Stomach (tissue), 19 donors: ENCODE measurements at places on chromosomes 11 and 22. TPM values are rescaled to one million over a fixed set of nuclear protein-coding genes. Genes with fewer than 3 reads are reported as not detected.

DNA sequence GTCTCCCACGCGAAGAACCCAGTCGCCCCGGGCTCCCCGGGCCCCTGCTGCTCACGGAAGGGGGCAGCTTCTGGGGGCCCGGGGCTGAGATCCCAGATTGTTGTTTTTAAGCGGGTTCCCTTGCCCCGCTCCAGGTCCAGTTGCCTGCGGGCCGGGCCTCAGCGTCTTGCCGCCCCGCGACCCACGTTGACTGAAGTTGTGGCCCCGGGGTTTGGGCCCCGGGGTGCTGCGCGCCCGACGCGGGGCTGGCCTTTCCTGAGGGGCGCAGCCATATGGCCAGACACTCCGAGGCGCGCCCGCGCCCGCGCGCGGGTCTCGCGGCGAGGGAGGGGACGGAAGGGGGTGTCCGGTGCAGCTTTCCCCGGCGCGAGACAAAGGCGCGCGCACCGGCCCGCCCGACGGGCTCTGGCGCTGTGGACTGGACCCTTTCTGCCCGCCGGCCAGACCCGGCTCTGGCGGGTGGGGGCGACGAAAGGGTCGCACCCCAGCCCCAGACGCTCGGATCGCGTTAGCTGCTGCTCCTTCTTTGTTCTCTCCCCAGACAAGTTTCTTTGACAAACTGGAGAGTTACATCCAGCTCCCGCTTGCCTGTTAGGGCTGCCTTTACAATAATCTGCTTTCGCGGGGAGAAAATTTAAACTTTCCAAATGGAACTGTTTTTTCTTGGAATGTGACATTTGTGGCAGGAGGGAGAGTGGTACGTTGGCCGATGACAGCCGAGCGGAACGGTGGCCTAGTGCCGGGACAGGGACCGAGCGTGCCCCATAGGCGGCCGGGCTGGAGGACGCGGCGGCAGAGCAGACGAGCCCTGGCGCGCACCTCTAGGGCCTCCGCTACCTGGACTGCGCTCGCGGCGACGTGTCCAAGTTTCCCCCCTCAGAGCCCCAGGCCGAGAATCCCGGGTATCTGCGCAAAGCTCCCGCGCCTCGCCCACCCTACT is 716 bp downstream of the AMOTL1 start:
- H3K36me3 ChIP-seq, result no peaks in the 10 kb centered on the region
- H3K4me1 ChIP-seq, result peaks cover 52% of the 10 kb centered on the region
- peak overlapping the region; percentile 95 for H3K27ac ChIP-seq
- H3K27me3 ChIP-seq, result no peaks in the 10 kb centered on the region
- H3K4me3 ChIP-seq, result peak overlapping the region; percentile 88
- peak; percentile 37 for DNase-seq

- H3K36me3 ChIP-seq, result no peaks in the 10 kb centered on the region
- DNase-seq, result no peak
- H3K27me3 ChIP-seq, result no peaks in the 10 kb centered on the region
- no peaks in the 10 kb centered on the region for H3K4me1 ChIP-seq
Measured at GRCh38 chr11:85171648-85172257, 455.4 kb downstream of the DLG2 start.

GRCh38 chr22:27113211-27113635 is 455.8 kb downstream of the MIAT start:
- H3K27ac ChIP-seq, result peak overlapping the region; percentile 47
- H3K4me1 ChIP-seq, result peaks cover 64% of the 10 kb centered on the region
- peak; percentile 54 for DNase-seq
- H3K36me3 ChIP-seq, result no peaks in the 10 kb centered on the region
- no peak overlapping the region for H3K4me3 ChIP-seq
- no peaks in the 10 kb centered on the region for H3K27me3 ChIP-seq

DNA sequence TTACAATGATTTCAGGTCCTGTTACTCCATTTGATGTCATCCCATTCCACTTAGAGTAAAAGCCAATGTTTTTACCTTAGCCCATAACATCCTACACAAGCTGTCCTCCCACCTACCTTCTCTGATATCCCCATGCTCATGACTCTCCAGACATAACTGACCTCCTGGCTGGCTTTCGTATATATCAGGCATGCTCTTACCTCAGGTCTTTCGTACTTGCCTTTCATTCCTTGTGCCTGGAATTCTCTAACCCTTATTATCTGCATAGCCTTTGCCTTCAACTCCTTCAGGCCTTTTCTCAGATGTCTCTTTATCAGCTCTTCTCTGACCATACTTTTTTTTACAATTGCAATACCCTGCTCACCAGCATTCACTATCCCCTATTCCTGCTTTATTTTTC is 10.3 kb upstream of the CYB5R2 start:
- no peak overlapping the region for H3K27ac ChIP-seq
- no peaks in the 10 kb centered on the region for H3K4me1 ChIP-seq
- no peak for DNase-seq
- H3K27me3 ChIP-seq, result no peaks in the 10 kb centered on the region

GRCh38 chr11:86555401-86555800 is 117.0 kb downstream of the ME3 start:
- DNase-seq, result no peak
- H3K27ac ChIP-seq, result no peak overlapping the region
- H3K36me3 ChIP-seq, result no peaks in the 10 kb centered on the region
- H3K27me3 ChIP-seq, result no peaks in the 10 kb centered on the region

DNA sequence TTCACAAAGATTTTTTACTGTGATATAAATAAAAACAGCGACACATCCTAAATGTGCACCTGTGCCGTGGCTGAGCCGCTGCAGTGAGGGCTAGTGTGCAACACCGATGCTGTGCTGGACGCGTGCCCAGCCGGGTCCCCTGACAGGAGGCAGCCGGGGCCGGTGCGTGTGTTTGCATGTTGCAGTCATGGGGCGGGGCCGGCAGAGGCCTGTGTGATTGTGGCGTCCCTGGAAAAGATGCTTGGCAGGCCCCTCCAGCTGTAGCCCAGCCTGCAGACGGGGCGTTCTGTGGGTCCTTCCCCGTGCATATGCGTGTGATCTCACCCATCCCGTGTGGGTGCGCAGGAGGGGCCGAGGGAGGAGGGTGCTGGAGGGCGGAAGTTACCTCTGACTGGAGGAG is 30.6 kb downstream of the MUC6 start:
- H3K4me3 ChIP-seq, result no peak overlapping the region
- H3K4me1 ChIP-seq, result no peaks in the 10 kb centered on the region
- peak; percentile 74 for DNase-seq
- H3K27ac ChIP-seq, result no peak overlapping the region
- H3K36me3 ChIP-seq, result peaks cover 61% of the 10 kb centered on the region
- H3K27me3 ChIP-seq, result no peaks in the 10 kb centered on the region

DNA sequence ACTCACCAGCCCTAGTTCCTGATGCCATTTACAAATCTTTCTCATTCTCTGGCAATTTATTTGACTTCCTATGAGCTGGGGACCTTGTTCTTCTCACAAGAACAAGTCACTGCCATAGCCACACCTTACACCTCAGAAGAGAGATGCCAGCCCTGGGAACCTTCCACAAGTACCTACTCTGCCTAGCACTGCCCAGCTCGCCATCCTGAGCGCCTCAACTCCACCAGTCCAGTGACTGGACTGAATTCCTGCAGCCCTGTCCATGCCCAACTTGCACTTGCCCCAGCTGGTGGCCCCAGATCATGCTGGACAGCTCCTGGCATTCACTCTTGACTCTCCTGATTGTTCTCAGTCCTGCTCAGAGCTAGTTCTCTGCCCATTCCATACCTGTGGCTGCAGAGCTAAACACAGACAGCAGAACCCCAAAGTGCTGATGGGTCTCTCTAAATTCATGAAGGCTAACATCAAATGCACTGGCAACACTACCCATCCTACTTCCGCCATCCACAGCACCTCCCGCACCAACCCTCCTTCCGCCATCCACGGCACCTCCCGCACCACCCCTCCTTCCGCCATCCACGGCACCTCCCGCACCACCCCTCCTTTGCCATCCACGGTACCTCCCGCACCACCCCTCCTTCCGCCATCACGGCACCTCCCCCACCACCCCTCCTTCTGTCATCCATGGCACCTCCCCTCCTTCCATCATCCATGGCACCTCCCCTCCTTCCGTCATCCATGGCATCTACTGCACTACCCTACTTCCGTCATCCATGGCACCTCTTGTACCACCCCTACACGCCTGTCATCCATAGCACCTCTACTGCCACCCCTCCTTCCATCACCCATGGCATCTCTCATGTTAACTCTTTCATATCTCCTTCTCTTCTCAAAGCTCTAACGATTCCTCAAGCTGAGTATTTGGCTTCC is 23.6 kb upstream of the SLC25A1 start:
- no peaks in the 10 kb centered on the region for H3K36me3 ChIP-seq
- H3K4me1 ChIP-seq, result no peaks in the 10 kb centered on the region
- no peak for DNase-seq

Gene KCNC1
- not detected for total RNA-seq

Gene CD248
- total RNA-seq, result 0.58 TPM

Gene WBP2NL
- not detected for total RNA-seq
